ENCODE measurements at places on chromosomes 1 and 21.

DNA sequence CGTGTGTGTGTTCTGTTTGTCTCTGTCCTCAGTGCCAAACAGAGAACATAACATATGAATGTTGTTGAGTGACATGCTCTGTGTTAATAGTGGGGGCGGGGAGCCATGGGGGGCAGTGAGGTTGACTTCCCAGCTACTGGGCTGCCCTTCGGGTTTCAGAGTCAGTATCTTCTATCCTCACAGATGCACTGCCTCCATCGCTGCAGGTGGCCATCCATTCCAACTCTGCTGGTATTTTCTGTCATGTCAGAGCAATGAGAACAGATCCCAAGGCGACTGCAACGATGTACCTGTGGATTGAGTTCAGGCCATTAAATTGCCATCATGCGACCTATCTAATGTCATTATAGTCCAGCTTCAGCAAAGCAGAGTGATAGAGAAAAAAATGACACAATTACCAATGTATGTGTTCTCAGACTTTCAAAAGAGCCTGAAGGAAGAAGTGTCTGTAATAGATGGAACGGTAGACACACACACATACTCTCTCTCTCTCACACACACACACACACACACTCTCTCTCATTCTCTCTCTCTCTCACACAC is 418.5 kb downstream of the RWDD3 start:
- DNase-seq, result no peak

- no peak for DNase-seq
Observed at GRCh38 chr21:42216726-42217572, 2.0 kb upstream of the ABCG1 start.

GRCh38 chr1:205676597-205676996 is 3.7 kb downstream of the SLC45A3 start:
- no peak for DNase-seq

GRCh38 chr21:35309316-35309715 is 260.2 kb upstream of the RUNX1 start:
- no peak for DNase-seq

GRCh38 chr1:38829368-38829767 is 30.2 kb downstream of the RRAGC start:
- DNase-seq, result no peak

- no peak for DNase-seq
Observed at GRCh38 chr1:207250431-207250830, 71.0 kb upstream of the CD55 start.

GRCh38 chr1:80801695-80802094 is 999.0 kb upstream of the ADGRL2 start:
- DNase-seq, result no peak

GRCh38 chr1:73516451-73516850 is 681.5 kb downstream of the LRRIQ3 start:
- no peak for DNase-seq

GRCh38 chr21:39326607-39327307 is 13.3 kb upstream of the BRWD1 start:
- DNase-seq, result no peak

- no peak for DNase-seq
Observed at GRCh38 chr1:38018864-38019343, 6.4 kb downstream of the UTP11 start.

DNA sequence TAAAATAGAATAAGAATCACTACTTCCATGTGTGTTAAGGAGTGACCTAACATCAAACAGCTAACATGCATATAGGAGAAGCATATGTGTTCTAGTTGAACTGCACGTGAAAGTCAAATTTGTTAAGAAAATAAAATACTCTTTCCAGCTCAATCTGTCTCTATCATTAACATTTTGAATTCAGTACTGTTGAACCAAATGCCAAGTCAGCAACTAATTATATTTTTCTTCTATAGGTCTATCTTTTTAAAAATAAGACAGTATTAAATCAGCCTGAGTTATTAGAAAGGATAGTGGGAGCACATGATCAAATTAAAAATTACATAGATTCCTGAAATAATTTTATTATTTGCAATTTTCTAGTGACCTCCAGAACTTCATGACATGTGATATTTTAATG is 141.8 kb downstream of the NRIP1 start:
- no peak for DNase-seq

DNA sequence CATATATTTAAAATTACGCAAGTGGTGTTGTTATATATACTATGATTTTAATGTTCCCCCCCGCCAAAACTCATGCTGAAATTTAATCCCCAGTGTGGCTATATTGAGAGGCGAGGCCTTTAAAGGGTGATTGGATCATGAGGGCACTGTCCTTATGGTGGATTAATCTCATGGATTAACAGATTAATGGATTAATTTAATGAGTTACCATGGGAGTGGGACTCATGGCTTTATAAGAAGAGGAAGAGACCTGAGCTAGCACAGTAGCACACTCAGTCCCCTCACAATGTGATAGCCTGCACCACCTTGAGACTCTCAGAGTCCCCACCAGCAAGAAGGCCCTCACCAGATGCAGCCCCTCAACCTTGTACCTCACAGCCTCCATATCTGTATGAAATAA is 34.8 kb downstream of the C1orf198 start:
- no peak for DNase-seq

DNA sequence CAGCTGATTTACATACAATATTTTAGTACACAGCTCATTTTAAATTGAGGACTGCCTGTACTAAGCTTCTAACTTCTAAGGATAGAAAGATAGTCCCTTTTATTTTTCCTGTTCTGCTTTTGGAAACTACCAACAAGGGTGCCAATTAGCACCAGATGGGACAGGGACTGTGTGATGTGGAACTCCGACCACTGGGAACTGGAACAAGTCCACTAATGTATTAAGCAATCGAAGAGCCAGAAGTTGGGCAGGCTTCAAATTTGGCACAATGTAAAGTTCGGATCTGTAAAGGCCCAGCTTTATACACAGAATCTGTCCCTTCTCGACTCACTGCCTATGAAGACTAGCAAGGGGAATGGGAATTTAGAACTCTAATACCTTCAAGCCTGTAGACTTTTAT is 149.3 kb downstream of the ZC3H11B start:
- no peak for DNase-seq

DNA sequence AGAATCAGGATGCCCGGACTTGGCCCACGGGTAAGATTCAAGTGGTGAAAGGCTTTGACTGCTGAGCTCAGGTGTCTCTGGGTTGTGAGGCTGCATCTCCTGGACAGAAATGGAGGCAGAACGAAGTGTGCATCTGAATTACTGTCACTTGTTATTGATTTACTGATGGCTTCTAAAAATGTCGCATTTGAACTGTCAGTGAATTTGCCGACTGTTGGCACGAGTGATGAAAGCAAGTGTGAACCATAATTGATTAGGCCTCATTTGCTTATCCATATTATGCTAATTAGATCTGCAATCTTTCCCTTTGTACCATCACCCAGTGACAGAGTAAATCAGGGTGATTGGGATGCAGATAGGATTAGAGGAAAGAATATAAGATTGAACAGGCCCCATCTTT is 252.4 kb downstream of the NUF2 start:
- no peak for DNase-seq

DNA sequence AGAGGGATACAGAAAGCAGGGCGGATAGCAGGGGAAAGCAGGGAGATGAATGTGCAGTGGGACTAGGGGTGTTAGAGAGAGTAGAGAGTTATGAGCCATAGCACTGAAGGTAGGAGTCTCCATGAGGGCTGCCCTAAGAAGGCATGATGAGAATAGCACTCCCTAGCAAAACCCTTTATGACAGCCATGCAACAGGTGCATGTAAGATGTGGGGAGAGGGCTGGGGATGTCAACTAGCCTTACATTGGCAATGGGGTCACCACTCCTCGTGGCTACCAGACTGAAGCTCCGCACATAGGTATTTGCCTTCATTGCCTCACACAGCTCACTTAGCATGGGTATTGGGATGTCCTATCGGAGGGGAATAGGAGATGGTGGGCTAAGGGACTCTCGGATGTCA is 4.6 kb downstream of the TMOD4 start:
- DNase-seq, result no peak

- DNase-seq, result no peak
Observed at GRCh38 chr1:170765712-170766330, 101.9 kb downstream of the PRRX1 start.

DNA sequence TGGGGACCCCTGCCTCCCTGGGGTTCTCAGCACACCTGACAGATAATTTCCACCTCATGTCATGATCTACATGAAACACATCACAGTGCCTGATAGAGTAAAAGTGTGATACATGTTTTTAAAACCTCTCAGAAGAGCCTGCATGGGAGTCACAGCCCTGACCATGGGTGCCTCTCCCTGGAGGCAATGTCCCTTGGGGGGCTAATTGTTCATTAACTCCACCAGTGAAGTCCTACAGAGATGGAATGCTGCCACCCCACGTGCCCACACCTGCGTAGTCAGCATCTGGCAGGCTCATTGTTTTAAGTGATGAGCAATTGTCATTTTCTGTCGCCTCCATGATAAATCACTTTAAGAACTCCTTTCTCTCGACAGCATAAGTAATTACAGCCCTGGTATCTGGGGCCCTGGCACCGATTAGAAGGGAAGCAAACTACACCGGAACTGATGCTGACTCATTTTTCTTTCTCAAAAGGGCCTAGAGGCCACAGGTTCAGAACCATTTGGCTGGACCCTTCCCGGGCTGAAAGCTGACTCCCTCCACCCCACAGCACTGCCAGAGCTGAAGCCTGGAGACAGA is 109.6 kb upstream of the GJB5 start:
- DNase-seq, result no peak

- DNase-seq, result peak; percentile 44
Observed at GRCh38 chr1:31007462-31007991, 58.0 kb downstream of the PUM1 start.

GRCh38 chr1:58789322-58789856 is 5.5 kb upstream of the JUN start:
- no peak for DNase-seq

DNA sequence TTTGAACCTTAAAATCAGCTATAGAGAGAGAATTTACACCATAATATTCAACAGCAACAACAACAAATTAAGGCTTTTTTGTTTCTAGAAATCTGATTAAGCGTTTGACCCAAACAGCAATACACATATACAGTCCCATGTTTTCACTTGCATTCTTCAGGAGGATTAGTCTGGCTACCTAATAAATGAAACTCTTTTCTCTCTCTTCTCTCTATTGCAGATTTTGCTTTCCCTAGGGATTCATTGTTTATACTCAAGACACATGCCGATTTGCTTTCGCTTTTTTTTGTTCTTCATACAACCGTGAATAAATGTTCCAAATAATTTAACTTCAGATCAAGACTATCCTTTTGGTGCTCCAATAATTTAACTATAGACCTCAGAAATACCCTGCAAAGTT is 162.4 kb upstream of the PTBP2 start:
- DNase-seq, result no peak

GRCh38 chr1:118979754-118980575 is 8.2 kb downstream of the TBX15 start:
- DNase-seq, result no peak

DNA sequence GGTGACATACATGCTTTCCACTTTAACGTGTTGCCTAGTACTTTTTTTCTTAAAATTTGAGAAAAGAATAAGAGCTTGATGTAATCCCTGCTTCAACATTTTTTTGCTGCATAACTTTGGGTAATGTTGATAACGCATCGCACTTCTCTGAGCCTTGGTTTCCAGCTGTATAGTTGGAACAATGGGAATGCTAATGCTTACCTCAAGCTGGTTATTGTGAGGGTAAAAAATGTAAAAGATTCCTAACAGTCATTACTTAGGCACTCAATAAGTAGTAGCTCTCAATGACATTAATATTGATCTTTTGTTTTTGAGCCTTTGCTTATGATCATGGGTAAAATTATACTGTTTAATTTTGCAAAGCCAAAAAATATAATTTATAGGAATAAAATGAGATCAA is 683.3 kb upstream of the CXADR start:
- DNase-seq, result no peak

GRCh38 chr1:105359457-105359856 is 1609.8 kb downstream of the AMY1C start:
- no peak for DNase-seq

DNA sequence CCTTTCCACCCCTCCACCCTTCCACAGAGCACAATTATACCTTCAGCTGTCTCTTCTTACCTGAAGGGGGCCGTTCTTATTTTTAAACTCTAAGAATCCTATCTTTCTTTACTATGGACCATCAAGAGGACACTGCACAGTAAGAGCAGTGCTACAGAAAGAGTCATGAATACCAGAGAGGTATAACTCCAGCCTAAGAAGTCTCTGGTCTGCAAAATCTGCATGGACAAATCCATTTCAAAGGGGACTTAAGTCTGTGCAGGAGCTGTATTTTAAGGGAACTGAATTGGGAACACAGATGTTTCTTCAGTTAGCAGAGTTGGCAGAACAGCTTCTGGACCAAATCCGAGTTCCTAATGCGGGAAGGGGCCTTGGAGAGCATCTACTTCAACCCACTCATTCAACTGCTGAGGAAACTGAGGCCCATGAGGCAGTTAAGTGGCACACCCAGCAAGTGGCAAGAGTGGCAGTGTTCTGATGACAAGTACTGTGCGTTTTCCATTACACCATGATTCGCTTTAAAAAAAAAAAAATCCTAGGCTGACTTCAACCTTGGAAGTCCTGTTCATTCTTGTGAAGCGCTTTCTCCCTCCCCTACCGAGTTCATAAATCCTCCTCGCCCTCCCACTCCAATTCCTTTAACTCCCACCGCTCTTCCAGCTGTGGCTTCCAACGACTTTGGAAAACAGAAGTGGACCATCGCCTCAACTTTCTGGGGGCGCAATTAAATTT is 1.8 kb downstream of the PLPP3 start:
- no peak for DNase-seq

- no peak for DNase-seq
Observed at GRCh38 chr21:29429218-29429617, 130.5 kb downstream of the BACH1 start.

DNA sequence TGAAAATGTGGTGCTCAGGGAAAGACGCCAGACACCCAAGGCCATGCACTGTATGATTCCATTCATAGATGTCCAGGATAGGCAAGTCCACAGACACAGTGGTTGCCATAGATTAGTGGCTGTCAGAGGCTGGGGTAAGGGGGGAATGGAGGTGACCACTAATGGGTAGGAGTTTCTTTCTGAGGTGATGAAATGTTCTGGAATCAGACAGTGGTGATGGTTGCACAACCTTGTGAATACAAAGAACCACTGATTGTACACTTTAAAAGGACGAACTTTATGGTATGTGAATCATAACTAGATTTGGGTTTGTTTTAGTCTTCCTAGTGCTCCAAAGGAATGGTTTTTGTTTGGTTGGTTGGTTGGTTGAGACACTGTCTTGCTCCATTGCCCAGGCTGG is 51.7 kb downstream of the PRAMEF20 start:
- no peak for DNase-seq

- peak; percentile 12 for DNase-seq
Observed at GRCh38 chr1:219847215-219847855, 81.0 kb downstream of the SLC30A10 start.

DNA sequence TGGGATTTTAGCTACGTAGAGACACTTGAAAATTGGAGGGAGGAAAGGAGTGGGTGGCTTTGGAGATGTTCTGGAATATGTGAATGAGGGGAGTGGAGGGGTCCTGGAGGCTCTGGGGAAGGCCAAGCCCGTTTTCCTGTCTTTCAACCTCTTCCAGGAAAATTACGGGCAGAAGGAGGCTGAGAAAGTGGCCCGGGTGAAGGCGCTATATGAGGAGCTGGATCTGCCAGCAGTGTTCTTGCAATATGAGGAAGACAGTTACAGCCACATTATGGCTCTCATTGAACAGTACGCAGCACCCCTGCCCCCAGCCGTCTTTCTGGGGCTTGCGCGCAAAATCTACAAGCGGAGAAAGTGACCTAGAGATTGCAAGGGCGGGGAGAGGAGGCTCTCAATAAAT is 442 bp upstream of the RUSC1 start:
- DNase-seq, result no peak

GRCh38 chr1:211524521-211524920 is 32.6 kb upstream of the RD3 start:
- DNase-seq, result no peak

All from kidney epithelial cell (primary cell).